ENCODE measurements at places on chromosomes 5 and 9.

GRCh38 chr9:124272118-124272517, 14.4 kb downstream of the NEK6 start:
- DNase-seq = no peak

GRCh38 chr9:121527371-121527770, 27.7 kb upstream of the GGTA1 start:
- DNase-seq = no peak

GRCh38 chr5:171162596-171162995, 146.5 kb upstream of the TLX3 start:
- no peak for DNase-seq

DNA sequence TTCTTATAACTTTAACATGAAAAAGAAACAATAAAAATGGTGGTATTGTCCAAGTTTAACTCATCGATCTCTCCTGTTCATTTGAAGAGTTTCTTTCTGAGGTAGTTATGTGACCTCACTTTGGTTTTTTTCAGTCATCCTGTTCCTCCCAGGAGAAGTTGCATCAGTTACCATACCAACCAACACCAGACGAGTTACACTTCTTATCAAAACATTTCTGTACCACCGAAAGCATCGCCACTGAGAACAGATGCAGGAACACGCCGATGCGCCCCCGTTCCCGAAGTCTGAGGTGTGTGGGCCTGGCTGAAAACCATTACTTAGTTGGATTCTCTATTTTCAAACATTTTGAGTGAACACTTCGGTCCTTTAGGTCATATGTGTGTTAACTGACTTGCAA, 96.3 kb downstream of the CD180 start:
- DNase-seq = no peak

GRCh38 chr9:33248606-33249005, 8.6 kb downstream of the SPINK4 start:
- no peak for DNase-seq

DNA sequence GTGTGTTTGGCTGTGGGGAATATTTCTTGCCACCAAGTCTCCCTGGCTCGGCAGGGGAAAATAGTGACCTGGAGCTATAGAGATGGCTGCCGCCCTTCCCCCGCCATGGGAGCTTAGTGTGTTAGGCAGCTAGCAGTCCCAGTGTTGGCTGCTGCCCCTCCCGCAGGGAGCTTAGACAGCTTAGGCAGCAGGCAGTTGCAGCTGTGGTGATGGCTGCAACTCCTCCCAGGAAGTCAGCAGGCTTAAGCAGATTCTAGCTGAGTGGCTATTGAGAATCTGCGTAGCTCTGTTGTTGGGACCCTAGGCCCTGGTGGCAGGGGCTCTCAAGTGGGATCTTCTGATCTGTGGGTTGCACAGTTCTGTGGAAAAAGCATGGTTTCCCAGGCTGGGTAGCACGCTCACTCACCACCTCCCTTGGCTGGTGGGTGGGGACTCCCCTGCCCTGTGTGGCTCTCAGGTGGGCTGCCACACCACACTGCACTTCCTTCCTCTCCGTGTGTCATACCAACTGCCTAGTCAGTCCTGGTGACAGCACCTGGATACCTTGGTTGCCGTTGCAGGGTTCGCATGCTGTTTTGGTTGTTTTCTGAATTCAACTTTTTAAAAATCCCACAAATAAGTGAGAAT, 9.3 kb downstream of the OR1N2 start:
- no peak for DNase-seq

- no peak for DNase-seq
Observed at GRCh38 chr9:81305561-81306182, 383.7 kb downstream of the TLE1 start.

DNA sequence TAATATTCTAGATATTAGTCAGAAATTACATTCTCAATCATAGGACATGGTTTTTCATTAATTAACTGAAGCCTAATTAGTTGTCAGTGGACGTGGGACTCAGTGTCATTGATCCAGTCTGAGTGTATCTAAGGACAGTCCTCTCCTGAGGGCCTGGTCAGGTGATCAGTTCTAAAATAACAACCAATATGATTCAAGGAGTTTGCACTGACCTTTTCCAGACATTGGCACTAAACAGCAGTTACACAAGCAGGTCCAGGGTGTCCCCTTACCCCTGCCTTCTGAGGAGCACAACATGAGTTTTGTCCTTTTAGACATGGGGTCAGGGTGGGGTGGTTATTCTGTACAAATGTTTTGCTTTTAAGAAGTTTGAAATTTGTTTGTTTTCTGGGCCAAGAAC, 97.8 kb downstream of the CMYA5 start:
- no peak for DNase-seq

DNA sequence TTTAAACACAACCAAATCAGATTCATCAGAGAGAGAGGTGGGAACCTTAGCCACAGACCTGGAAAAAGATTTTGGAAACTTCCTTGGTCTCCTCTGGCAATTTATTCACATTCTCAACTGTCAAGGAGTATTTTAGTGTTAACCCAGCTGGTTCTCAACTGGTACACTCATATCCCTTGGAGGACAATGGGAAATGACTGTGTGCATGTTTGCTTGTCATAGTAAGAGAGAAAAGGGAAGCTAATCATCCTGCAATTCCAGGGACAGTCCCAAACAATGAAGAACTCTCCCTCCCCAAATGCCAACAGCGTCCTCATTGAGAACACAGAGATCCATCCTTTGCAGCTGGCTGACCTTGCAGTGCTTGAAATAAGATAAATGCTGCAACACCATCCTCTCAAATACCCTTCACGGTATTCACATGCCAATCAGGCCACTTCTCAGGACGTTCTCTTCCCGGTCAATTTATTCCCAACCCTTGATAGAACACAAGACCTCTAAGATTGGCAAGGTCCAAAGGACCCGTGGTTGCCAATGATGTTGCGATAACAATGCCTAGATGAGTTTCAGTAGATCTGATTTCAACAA, 75.5 kb downstream of the EPB41L4B start:
- DNase-seq = no peak

- peak; percentile 77 for DNase-seq
Observed at GRCh38 chr9:110183208-110184145, 24.5 kb downstream of the C9orf152 start.

GRCh38 chr5:127055880-127056653, 17.2 kb downstream of the C5orf63 start:
- DNase-seq = no peak

DNA sequence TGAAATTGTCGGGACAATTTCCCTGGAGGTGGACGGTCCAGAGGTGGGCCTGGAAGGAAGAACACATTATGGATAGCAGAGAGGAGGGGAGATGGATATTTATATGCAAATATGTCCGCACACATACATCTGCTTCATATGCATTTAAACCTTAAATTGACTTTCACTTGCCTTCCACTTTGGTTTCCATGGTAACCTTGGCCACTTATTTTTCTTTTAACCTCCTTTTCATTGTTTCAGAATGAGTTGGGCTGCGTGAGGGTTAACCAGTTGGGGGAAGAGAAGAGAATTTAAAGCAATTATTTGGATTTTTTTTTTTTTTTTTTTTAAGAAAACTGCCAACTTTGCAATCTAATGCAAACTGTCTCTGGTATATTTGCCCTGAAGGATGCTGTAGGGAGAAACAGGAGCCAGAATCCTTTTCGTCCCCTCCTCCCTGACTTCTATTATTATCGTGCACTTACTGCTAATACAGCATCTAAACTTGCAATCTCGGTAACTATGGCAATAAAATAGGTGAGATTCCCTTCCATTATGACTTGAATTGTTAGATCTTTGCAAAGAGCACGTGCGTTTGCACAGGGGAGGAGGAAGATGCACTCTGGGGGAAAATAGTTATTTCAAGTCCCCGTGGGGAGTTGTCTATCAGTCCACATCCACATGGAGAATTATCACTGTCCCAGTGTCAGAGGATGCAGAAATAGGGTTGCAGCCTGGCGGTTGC, 35.6 kb downstream of the TLR4 start:
- no peak for DNase-seq

GRCh38 chr9:124797343-124798103, 20.6 kb downstream of the OLFML2A start:
- no peak for DNase-seq

- no peak for DNase-seq
Observed at GRCh38 chr5:176596689-176597416, 13.1 kb downstream of the GPRIN1 start.

- DNase-seq = no peak
Observed at GRCh38 chr5:5145651-5146529, 5.8 kb downstream of the ADAMTS16 start.

DNA sequence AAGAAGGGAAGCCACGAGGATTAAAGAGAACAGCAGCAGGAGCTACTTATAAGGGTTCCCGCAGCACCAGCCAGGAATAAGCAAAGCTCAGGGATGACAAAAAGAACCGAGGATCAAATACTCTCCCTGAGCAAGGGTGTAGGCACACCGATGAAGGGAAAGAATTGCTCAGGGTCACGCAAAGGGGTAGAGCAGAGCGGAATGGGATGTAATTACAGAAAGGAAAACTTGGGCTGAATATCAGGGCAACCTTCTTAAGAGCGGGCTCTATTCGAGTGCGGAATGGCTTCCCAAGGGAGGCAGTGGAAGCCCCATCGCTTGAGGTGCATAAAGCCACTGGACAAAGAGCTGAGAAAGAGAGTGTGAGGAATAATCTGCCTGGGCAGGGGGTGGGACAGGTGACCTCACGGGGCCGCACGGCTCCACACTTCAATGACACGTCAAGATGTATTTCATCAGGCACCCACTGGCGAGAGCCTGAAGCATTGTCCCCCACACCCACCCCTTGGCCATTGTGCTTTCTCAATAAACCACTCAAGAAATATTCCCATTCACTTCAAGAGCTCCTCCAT, 162.2 kb downstream of the EBF1 start:
- no peak for DNase-seq

DNA sequence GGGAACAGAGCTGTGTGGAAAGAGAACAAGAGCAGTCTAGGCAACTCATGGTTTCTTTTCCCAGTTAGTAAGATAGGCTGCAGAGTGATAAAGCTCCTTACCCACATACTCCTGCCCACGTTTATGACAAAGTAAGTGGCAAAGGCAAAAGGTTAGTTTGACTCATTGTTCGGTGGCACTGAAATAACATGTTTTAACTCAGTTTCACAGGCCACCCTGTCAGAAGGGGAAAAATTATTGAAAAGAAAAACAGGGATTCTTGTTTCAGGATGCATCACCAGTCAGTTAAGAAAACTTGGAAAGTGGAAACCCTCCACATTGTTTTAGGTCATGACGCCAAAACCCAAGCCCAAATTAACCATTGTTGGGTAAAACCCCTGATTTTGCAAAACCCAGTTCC, 22.3 kb upstream of the DAB2 start:
- DNase-seq = no peak

DNA sequence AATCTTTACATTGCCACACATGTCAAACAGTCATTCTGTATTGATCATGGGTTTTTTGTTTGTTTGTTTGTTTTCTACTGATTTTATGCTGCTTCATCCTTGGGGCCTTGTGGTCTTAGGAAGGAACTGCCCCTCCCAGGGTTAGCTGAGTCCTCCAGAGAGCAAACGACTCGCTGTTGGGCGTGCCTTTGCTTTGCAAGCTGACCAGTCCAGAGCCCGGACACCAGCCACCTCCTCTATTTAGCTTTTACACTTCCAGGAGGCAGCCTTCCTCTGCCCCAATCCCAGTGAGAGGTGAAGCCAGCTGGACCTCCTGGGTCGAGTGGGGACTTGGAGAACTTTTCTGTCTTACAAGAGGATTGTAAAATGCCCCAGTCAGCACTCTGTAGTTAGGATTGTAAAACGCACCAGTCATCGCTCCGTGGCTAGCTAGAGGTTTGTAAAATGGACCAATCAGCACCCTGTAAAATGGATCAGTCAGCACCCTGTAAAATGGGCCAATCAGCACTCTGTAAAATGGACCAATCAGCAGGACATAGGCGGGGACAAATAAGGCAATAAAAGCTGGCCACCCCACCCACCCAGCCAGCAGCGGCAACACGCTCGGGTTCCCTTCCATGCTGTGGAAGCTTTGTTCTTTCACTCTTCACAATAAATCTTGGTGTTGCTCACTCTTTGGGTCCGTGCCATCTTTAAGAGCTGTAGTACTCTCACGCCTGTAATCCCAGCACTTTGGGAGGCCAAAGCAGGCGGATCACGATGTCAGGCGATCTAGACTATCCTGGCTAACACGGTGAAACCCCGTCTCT, 154.4 kb downstream of the ERCC6L2 start:
- peak; percentile 7 for DNase-seq

- DNase-seq = no peak
Observed at GRCh38 chr5:167460449-167461020, 830.9 kb upstream of the WWC1 start.

- DNase-seq = no peak
Observed at GRCh38 chr9:116789081-116789480, 102.0 kb downstream of the TRIM32 start.

GRCh38 chr9:1994180-1994579, 21.0 kb upstream of the SMARCA2 start:
- DNase-seq = no peak

GRCh38 chr5:65927503-65928321, 1.3 kb downstream of the ERBIN start:
- DNase-seq = no peak

DNA sequence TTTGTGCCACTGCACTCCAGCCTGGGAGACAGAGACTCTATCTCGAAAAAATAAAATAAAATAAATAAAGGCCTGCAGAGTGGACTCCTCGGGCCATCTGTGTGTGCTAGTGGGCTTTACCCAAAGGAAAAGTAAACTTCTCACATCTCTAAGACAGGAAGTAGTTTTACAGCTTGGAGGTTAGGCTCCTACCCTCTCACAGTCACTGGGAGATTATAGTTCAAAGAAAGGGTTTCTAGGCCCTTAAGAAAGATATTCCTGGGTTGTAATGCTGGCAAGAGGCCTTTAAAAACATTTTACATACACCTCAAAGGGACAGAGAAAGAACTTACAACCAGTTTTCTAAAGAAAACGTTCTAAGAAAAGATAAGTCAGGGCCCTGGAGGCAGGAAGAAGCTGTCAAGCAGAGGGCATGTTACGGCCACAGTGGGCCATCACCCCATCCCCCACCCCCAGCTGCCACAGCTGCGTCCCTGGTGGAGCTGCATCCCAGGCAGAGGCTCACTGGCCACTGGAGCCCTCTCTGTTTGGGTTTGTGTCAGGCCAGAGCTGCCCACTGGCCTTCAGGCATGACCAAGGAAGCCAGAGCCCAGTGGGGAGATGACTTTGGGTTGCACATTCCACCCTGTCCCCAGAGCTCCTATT, 78.1 kb upstream of the CDK20 start:
- DNase-seq = no peak

GRCh38 chr5:625516-625915, 13.4 kb downstream of the CEP72 start:
- DNase-seq = no peak

GRCh38 chr9:98396656-98397055, 141.2 kb upstream of the TBC1D2 start:
- no peak for DNase-seq

GRCh38 chr9:117677572-117677971, 26.6 kb upstream of the TLR4 start:
- no peak for DNase-seq

- no peak for DNase-seq
Observed at GRCh38 chr9:125764198-125764597, 17.0 kb downstream of the PBX3 start.

Measured in NCI-H1092 treated with DMSO at 0.1 percent for 48 hours (cell line).